Thoracic aorta (tissue), 2 donors: ENCODE measurements at places on chromosomes 5 and 9. TPM values are rescaled to one million over a fixed set of nuclear protein-coding genes. Genes with fewer than 3 reads are reported as not detected.

Gene MYMK
- not detected for total RNA-seq

GRCh38 chr5:160567031-160567705, 145.5 kb downstream of the PTTG1 start:
- no peak for DNase-seq

DNA sequence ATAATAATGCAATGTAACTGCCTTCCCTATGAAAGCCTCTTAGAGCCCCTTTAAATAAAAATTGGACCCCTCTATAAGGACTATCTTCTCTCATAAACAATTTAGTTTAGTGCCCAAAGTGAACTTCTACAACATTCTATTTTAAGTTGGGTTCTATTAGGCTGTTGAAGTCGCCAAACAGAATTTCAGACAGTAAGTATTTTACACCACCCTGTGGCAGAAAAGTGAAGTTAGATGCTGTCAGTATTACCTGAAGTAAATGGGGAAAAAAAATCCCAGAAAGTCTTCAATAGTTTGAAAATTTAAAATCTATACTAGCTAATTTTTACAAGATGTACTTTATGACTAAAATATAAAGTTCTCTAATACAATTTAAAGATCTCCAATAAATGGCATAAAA, 29.5 kb downstream of the CAAP1 start:
- DNase-seq, result no peak

Gene EGFL7
- total RNA-seq, result 56.5 TPM

DNA sequence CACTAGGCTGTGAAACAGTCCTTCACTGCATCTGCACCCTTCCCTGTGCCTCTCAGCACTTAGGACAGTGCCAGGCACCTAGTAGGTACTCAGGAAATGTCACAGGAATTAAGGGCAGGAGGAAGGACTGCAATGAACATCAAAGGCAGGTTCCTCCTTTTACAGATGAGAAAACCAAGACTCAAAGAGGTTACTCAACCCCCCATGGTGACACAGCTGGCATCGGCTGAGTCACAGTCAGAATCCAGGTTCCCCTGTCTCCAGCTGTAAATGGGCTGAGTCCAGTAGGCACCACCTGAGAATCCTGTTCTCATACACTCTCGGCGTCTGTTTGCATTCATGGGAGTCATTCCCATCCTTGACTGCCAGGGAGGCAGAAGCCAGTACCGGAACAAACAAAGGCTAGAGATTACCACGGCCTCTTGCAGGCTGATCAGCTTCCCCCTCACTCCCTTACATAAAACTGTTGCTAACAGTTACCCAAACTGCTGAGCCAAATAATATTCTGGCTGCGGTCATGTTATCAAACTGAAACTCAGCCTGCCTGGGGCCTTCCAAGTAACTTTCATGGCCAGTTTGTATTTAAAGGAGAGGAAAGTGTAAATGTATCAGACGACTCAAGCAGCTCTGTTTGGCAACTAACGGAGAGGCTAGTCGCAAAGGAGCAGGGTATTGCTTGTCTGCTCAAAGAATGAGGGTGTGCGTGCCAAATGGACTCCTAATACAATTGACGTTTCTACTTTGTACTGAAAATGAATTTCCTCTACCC, 201.7 kb downstream of the PAPPA start:
- DNase-seq, result no peak

Gene JAK2
- 90.0 TPM for total RNA-seq

Gene SMIM32
- total RNA-seq, result not detected

GRCh38 chr9:32502464-32502863, 23.5 kb downstream of the RIGI start:
- DNase-seq, result no peak

- DNase-seq, result no peak
These were observed 7.8 kb downstream of the ENG start for GRCh38 chr9:127846443-127847177.

GRCh38 chr5:6080930-6081726, 297.2 kb downstream of the MED10 start:
- no peak for DNase-seq

GRCh38 chr5:108617467-108618435, 129.9 kb upstream of the FER start:
- DNase-seq, result no peak

Gene FOXD4
- total RNA-seq, result 0.28 TPM

Gene MARCOL
- not detected for total RNA-seq

- no peak for DNase-seq
These were observed 55.1 kb downstream of the MED27 start for GRCh38 chr9:132024589-132024988.

Gene ENTREP1
- total RNA-seq, result 2.1 TPM

Gene CTNND2
- not detected for total RNA-seq

DNA sequence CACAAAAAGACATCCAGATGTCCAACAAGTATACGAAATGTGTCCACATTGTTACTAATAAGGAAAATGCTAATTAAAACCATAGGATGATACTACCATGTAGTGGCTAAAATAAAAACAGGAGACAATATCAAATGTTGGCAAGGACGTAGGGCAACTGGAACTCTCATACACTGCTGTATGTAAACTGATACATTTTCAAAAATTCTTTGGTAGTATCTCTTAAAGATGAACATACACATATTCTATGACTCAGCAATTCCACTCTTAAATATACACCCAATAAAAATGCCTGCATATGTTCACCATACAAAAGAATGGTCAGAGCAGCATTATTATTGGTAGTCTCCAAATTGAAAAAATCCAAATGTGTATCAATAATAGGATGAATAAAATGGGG, 2.9 kb upstream of the CCDC180 start:
- no peak for DNase-seq

DNA sequence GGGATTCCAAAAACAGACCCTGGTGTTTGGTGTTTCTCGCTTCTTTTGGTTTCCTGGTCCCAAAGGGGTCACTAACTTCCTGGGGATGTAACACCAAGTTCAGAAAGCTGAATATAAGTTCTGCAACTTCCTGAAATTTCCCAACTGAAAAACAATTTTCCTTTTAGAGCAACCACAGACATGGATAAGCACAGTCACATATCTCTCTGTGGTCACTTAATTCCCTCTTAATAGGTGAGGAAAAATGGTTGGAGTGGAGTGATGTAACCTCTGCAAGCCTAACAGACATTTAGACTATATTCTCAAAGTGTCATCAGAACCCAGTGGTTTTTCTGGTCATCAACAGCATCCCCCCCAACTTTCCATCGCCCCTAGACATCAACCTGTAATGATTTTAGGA, 135.3 kb downstream of the PRELID2 start:
- no peak for DNase-seq

- DNase-seq, result no peak
These were observed 94.7 kb downstream of the NLN start for GRCh38 chr5:65816729-65817128.

DNA sequence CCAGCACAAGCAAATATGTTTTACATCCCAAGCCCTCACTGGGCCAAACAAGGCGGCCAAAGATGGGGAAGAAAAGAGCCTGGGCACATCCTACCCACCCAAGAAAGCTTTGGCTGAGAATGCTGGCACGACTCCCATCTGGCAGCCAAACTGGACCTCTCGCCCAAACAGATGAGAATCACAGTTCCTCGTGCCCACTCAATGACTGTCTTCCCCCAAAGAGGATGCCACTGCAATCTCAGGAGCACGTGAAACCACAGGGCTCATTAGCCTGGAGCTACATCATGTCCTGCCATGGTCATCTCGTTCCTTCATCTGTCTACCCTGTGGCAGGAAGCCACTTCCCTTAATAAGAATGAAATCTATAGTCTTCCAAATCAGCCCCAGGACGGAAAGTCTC, 536.8 kb downstream of the BNC2 start:
- no peak for DNase-seq

DNA sequence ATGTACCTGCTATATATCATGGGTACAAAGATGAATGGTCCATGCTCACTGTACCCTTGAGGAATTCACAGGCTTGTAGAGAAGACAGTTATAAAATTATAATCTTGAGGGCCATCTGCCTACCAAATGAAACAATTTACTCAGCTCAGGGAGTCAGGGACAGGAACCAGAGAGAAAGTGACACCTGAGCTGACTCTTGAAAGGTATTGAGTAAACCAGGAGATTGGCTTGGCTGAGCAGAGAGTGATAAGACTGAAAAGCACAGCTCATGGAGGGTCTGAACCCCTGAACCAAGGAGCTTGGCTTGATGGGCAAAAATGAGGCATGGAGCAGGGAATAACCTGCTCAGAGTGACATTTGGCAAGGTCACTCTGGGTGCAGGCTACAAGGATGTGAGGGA, 147.3 kb downstream of the FAM114A2 start:
- DNase-seq, result no peak

DNA sequence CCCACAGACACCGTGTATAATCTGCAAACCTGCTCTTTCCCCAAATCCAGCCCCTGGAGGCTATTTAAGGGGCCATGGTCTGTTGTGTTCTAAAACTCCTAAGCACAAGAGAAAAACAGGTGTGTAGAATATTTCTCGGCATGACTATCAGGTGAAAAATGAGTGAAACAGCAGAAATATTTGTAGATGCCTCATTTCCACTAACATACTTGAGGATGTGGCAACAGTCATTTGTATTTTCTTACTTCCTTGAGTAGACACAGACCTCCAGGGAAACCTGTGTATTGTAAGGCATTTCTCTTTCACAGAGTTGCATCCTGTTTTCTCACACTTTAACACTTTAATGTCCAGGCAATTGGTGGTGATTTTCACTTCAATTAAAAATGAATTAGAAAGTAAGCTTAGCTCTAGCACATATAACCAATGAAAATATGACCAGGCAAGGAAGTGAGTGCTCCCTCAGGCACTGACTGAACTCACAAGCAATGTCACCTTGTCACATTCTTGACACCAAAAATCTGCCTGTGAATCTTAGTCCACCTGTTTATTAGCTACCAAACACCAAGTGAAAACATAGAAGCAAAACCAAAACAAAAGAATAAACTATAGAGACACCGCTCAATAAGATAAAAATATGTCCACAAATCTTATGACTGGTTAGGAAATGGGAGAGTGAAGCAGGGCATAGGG, 64.4 kb downstream of the DIRAS2 start:
- DNase-seq, result no peak

- DNase-seq, result no peak
These were observed 3.0 kb upstream of the TUSC1 start for GRCh38 chr9:25681266-25681665.

DNA sequence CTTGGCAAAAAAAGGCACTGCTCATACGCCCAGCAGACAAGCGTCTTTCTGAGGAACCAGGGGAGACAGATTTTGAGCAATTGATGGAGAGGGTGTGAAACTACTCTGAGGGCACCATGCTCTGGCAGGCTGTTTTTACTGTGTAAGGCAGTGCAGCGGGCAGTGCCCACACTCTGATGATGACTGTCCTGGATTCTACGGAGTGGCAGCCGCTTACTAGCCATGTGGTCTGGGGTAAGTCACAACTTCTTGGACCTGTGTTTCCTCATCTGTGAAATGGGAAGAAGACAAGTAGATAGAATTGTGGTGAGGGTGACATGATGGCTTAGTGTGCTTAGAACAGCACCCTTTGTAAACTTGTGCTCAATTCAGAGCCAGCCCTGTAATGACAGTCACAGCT, 38.8 kb downstream of the FABP6 start:
- no peak for DNase-seq

Gene SPRY4
- 136 TPM for total RNA-seq

GRCh38 chr5:109574985-109575384, 114.7 kb upstream of the MAN2A1 start:
- DNase-seq, result no peak

- no peak for DNase-seq
These were observed 108.4 kb downstream of the SLIT3 start for GRCh38 chr5:169192536-169192935.

Gene ARL14EPL
- not detected for total RNA-seq

GRCh38 chr5:81728301-81728700, 22.6 kb downstream of the SSBP2 start:
- no peak for DNase-seq

GRCh38 chr5:57862942-57863341, 380.3 kb upstream of the ACTBL2 start:
- DNase-seq, result no peak

DNA sequence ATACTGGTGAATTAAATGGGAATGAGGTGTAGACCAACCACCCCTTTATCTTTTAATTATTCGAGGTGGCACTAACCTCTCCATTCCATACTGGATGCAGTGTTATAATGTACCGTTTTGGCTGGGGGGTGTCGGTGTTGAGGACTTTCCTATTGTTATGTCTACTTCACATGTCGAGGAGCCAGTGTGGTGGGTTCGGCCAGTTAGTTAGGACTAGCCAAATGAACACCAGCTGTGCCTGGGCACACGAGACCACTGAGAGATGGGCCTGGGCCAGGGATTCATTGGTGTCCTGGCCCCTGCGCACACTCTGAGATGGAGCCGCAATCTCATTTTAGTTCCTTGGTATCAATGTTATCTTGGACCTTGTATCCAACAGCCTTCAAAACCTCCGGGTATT, 186.2 kb downstream of the CACNA1B start:
- DNase-seq, result no peak

DNA sequence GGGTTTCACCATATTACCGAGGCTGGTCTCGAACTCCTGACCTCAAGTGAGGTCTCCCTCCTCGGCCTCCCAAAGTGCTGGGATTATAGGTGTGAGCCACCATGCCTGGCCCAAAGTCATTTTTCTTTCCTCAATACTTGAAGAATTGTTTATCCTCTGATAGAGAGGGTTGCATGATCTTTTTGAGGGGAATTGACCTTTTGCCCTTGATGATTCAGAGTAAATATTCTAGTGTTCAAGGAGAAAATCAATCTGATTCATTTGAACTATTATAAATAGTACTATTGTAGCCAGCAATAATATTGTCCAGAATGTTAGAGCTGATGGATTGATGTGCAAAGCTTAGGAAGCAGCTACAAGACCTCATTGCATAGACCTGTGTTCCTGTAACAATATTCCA, 47.1 kb downstream of the UGCG start:
- no peak for DNase-seq

- no peak for DNase-seq
These were observed 43.4 kb upstream of the BICD2 start for GRCh38 chr9:92807757-92808725.

Gene KLF4
- total RNA-seq, result 213 TPM

DNA sequence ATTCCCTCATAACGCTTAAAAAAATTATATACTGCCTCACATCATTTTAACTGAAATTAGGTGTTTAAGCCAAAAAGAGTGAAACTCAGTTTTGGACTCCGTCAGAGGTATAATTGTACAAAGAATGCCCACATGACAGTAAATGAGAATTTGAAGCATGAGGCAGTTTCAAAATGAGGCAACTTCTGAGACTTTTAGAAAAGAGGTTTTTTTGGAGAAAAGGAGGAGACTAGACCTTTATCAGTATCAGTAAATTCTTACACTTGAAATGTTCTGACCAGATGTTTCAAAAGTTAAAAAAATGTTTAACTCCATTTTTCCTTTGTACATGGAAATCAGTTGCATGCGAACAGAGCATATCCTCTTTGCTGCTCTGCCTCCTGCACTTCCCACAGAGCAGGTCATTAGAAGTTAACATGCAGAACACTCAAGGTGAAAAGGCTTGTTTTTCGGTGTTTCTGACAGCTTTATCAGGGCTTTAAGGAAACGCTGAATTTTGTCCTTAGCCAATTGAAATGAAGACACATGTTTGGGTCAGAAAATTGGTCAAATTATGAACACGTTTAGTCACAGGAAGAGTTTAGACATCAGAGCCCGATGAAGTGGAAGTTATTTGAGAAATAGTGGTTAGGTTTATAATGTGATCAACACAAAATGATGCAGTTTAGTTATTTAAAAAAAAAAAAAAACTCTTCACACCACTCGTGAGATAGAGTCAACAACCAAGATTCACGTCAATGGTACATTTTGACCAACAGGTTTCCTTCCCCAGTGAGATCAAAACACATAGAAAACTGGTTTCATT, 59.5 kb downstream of the PIK3R1 start:
- DNase-seq, result no peak
